ENCODE measurements at places on chromosomes 12 and 14.
A peak's percentile ranks its signal among the peaks of the same experiment; 100 is the strongest.

GRCh38 chr12:120939523-120939922 is 35.4 kb upstream of the SPPL3 start:
- DNase-seq = no peak

DNA sequence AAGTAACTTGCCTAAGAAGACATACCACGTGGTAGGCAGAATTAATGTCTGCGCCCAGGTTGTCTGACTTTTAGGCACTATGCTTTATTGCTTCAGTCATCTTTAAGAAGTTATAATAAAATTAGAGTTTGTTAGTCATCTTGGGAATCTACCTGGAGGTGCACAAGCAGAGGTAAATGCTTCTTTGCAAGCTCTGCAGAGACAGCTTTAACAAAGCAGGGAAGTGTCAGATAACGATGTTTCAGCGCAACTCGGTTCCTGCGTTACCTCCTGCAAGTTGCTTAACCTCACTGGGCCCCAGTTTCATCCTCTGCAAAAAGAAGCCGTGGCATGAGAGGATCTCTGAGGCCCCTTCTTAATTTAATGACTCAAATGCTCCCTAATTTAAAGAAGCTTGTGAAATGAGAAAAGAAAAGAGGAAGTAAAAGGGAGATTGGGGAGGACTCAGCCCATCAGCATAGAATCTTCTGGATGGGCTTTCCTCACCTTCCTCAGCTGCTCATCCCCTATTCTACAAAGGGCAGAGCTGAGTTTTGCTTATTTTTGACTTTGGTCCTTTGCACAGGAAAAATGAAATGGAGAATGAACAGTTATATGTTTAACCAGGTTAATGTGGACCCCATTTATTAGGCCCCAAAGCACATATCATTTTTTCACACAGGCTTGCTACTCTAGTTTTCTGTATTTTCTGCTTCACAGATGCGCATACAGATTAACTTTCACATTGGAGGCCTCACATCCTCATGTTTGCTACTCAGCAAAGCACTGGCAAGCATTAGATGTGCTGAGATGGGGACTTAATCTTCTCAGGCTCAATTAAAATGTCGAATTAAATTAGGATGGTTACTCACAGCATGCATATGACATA is 5.1 kb downstream of the ARHGDIB start:
- peak; percentile 51 for DNase-seq

GRCh38 chr12:107322063-107322462 is 228.7 kb upstream of the CRY1 start:
- DNase-seq = peak; percentile 70

DNA sequence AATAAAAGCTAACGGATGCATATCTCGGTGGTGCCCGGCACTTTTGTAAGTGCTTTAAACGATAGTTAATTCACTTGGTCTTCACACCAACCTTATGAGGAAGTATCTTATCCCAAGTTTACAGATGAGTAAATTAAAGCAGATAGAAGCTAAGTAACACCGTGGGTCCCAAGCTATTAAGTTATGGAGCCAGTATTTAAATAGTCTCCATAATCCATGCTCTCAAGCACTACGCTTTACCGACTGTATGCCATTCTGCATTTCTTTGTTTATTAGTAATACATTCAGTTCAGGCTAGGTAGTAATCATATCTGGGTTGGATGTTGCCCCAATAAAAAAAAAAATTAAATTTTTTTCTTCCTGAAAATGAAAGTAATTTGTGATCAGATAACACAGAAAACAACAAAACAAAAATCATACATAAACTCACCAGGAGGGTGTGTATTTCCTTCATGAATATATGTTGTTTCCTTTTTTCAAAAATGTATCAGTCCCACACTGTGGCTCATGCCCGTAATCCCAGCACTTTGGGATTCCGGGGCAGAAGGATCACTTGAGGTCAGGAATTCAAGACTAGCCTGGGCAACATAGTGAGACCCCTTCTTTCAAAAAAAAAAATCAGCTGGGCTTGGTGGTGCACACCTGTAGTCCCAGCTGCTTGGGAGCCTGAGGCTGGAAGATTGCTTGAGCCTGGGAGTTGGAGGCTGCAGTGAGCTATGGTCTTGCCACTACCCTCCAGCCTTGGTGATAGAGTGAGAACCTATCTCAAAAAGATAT is 1.4 kb upstream of the M6PR start:
- DNase-seq = no peak

DNA sequence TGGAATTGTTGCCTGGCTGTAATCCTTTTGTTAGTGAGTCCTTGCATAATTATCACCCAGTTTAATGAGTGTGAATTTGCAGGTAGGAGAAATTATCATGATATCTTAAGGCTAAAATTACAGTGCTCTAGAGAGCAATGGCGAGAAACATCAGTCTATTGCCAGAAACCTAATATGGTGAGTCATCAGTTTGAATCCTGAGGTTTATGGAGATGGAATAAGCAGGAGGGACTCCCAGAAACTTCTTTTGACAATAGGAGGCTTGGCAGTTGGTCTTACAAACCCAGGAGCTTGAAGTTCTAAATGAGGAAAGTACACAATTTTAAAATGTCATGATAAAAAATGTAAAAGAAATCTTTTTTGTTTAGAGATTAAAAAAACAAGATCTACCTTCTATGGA is 31.5 kb upstream of the CRADD start:
- no peak for DNase-seq

- no peak for DNase-seq
These were observed 916.8 kb downstream of the DIO2 start for GRCh38 chr14:79294499-79294898.

DNA sequence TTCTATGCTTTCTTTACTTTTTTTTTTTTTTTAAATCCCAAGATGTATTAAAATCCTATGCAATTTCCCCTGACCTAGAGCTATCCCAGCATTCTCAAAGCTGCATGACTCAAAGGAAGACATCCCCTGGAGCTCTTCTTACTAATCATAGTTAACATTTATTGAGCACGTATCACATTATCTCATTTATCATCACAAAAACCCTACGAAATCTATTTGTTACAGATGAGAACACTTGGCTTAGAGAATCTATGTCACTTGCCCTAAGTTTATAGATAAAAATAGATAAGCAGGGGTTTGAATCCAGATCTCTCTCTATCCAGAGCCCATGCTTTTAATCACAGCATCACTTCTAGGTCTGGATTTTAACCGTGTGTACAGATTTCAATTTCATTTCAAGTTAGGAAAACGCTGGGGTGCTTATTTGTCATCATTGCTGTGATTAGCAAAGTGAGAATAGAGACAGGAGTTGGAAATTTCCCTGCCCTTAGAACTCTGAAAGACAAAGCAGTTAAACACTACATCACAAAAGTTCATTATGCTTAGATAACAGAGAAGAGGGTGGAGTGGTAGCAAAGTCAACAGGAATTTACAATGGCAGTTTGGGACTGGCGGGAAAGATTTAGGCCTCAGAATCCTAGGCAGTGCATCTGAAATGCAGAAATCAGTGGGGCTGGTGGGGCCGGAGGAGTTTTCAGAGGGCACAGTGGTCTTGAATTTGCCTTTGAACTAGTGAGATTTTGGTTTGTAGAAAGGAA is 177.7 kb upstream of the FRMD6 start:
- DNase-seq = no peak

- no peak for DNase-seq
These were observed 33.7 kb downstream of the PARP2 start for GRCh38 chr14:20377171-20377570.

- DNase-seq = no peak
These were observed 7.2 kb downstream of the ACOT6 start for GRCh38 chr14:73619524-73619923.

DNA sequence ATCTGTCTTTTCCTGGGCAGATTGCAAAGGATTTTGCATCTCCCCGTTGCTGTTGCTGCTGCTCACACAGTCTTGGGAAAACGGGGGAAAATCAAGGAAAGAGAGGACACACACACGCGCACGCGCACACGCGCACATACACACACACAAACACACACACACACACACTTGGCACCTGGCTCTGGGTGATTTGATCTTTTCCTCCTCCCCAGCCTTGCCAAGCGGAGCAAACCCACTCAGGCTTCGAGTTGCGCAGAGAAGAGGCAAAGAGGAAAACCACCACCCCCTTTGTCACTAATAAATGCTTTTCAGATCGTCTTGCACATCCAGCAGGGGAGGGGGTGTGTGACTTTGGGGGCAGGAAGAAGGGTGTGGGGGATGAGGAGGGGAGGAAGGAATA is 965 bp upstream of the NOS1 start:
- no peak for DNase-seq

DNA sequence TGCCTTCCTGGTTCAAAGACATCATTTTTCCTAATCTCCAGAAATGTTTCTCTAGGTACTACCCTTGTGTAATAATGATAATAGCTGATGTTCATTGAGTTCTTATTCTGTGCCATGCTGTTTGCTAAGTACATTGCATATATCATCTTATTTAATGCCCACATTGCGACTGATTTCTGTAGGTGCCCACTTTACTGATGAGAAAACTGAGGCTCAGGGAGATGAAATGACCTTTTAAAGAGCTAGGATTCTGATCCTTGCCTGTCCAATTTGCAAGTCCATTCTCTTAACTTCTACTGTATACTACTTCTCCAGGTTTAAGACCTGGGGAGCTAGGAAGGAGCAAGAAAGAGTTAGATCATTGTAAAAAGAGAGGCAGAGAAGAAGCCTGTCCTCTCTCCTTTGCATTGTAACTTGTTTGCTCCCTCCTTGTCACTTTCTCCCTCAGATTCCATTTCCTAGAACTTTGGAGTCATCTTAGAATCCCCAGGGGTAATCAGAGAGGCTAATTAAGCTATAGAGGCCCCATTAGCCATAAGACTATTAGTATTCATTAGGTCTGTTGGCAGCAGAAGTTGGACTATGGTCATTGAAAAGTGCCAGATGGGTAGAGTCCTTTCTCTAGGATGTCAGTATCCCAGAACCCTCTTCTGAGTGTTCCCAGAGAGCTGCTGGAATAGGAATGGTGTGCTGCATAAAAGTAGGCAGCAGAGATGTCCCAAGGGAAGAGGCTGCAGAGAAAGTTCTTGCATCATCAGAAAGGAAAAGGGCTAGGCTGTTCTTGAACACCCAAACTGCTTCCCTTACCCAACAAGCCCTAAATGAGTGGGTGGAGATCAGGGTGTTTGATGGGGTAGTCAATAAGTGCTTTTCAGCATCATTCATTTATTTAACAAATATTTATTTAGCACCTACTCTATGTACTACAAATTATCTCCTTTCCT is 3.1 kb downstream of the DGKA start:
- DNase-seq = no peak

DNA sequence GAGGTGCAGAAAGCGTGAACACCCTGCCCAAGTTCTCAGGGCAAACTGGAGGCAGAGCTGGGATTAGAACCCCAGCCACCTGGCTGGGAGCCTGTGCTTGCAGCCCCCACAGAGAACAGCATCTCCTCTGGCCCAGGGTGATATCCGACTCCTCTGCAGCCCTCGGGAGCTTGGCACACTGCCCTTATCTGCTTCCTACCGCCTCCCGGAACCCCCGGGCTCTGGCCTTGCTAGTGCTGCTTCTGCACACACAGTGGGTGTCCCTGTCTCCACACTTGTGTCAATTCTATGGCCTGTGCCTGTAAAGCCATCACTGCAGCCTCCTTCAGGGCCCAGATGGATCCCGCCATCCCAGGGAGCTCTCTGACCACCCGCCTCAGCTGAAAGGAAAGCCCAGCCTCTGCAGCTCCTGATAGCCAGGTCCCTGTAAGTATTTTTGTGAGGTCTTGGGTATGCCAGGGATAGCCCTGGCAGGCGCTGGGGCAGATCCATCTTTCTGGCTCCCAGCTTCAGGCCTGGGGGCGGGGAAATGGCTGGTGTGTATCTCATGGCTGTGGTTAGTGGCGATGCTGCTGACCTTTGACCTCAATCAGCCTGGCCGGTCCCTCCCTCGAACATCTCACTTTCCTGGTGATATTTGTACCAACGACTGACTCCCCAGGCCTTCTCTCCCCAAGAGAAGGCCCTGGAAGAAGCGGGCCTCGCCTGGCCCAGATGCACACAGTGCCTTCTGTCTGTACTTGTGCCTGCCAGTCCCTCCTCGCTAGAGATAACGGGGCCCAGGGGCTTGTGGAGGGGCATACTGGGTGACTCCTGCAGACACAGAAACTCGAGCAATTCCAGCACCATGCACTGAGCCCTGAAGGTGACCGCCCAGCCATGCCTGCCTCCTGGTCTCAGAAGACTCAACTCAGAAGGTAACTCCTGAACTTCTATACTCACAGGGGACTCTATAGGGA is 183.8 kb downstream of the CALM1 start:
- DNase-seq = no peak

DNA sequence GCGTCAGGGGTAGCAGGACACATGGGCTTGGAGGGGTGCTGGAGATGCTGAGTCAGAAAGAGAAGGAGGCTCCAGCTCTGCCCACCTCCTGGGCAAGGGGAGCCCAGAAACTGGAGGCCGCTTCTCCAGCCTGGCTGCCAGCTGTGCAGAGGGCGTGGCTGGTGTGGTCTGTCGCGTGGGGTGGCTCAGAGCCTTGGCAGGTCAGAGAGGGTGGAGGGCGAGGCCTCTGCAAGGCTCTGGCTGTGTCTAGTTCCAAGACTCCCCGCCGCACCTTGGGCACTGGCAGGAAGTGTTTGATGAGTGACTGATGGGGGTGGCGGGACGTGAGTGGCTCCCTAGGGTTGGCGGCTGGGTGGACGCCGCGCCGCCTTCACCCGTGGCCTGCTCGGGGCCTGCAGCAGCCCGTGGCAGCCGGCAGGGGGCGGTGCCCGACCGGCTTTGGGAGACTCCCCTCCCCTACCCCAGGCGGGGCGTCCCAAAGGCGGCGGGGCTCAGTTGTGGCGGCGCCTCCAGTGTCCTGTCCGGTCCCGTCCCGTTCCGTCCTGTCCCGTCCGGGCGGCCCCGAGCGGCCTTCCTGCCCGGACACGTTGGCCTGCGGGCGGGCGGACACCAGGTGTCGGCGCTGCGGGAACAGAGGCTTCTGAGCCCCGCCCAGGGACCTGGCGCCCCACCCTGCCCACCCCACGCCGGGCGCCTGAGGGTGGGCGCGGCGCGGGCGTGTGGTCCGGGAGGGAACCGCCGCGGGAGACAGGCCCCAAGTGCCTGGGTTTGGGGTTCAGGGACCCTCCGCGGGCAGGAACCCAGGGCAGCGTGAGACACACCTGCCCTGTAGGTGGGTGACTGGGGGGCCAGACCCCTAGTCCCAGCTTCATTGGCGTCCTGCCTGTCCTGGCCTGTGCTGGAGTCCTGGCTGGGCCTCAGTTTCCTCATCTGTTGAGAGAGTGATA is 39.7 kb downstream of the KRT80 start:
- peak; percentile 65 for DNase-seq

DNA sequence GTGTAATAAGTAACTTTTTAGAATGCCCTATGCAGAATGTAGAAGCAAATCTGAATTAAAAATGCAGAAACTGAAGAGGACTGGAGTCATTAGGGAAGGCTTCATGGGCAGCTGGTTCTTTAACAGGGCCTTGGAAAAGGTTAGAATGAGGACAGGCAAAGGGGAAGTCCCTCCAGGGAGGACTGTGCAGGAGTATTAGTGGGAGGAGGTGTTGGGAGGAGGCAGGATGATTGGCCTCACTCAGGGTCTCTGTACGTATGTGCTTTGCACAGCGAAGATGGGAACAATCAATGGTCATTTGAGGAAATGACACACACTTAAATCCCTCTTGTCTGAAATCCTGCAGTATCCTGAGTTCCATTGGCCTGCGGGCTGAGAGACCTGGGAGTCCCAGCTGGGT is 119.7 kb downstream of the PTCSC3 start:
- no peak for DNase-seq

All from stimulated activated CD4-positive, alpha-beta T cell treated with anti-CD3 and anti-CD28 coated beads, Interleukin-1b, Interleukin-23, amount 100 ng/mL, for 48 hours (primary cell).